ENCODE measurements at places on chromosomes 6 and 20.

DNA sequence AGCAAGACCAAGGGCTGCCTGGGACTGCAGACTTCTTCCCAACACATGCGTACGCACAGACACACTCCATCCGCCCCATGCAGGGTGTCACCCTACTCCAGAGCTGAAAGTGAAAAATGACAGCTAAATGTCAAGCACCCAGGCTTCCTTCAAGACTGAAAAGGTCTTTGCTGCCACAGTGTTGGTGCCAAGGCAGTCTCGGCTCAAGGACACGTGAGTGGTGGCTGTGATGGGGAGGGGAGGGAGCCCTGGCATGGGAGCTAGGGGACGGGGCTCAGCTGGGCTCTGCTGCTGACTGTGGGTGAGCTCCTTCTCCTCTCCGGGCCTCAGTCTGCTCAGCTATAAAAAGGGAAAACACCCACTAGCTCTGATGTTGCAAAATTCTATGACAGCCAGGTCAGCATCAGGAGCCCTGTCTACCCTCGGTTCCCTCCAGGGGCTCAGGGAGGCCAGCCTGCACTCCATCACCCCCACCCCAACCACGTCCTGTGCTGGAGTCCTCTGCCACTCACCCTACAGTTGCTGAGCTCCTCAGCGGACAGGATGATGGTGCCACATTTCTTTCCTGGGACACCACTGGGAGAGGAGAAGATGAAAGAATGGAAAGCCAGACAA, 47.6 kb downstream of the CPNE5 start:
- no peak for DNase-seq

GRCh38 chr6:158835616-158836221, 16.6 kb upstream of the EZR start:
- DNase-seq: no peak

- no peak for DNase-seq
Observed at GRCh38 chr6:63730311-63730710, 94.7 kb downstream of the PHF3 start.

DNA sequence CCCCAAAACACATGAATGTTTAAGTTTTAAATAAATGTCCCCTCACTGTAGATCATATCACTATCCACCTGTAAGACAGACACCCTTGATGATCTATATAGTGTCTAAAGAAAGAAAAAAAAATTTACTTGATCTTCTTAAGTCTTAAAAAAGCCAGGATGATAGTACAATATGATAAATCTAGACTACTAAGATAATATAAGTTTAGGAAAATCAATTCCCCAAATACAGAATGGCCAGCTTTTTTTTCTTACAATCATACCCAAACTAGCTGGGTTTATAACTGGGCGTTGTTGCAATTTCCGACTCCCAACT, 14.4 kb downstream of the ZNF217 start:
- DNase-seq: no peak

GRCh38 chr20:19074828-19075516, 137.5 kb upstream of the SLC24A3 start:
- DNase-seq: peak; percentile 66

- DNase-seq: no peak
Observed at GRCh38 chr6:149231778-149232177, 85.7 kb upstream of the TAB2 start.

- DNase-seq: no peak
Observed at GRCh38 chr6:36824253-36824652, 15.0 kb downstream of the CPNE5 start.

DNA sequence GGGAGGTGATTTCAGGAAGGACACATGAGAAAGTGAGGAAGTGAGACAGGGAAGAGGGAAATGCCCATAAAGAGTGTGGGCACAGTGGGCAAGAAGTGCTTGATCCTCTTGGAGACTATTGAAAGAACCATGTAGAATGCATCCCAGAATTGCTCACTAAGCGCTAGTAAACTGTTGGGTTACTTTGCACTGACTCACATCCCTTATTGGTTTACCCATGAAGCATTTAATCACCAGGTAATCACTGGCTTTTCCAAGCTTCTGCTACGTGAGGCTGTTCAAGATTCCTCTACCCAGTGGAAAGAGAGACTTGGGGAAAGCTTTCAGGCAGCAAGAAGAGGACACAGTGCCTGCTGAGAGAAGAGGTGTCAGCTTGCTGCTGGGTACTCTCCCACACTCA, 410.0 kb upstream of the JAG1 start:
- peak; percentile 82 for DNase-seq

GRCh38 chr6:3518356-3519190, 61.7 kb upstream of the SLC22A23 start:
- DNase-seq: peak; percentile 90

- peak; percentile 38 for DNase-seq
Observed at GRCh38 chr6:116016846-116017545, 43.7 kb downstream of the FRK start.

GRCh38 chr6:149334201-149334600, 16.7 kb downstream of the TAB2 start:
- peak; percentile 80 for DNase-seq

DNA sequence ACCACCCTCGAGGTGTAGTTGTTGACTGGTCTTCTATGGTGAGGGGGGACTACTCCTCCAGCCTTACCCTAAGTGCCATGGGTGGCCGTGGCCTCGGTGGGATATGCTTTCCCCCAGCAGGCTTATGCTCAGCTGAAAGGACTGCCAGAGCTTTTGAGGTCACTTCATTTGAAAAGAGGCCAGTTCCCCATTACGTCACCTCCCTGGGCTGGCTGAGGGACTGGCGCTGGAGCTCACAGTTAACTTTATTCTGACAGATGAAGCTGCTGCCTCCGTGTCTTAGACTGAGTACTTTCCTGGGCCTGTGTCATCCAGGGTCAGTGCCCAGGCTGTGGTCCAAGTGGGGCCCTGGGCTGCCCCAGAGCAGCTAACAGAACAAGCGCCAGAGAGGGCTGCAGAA, 42.8 kb upstream of the PCMTD2 start:
- DNase-seq: no peak

DNA sequence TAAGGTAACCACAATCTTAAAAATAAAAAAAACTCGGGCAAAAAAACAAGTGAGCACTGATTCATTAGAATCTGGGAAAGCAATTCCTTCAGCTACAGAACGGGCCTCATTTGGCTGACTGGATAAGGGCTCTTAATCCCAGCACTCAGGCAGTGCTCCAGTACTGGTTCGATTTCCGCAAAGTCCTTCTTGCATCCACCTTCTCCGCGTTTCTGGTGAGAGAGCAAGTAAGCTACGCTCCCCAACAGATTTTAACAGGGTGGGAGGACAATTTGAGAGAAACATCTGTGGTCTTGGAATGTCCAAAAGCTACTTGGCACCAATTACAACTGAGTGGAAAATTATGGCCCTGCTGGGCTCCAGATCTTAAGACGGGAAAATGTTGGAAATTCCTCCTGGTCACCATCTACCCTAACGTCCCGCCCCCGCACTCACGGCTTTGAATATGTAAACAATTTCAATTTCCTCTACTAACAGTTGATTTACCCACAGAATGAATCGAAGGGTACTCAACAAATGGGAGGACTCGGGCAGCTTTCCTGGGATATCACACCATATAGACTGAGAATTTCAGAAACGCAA, 18.1 kb upstream of the ZSCAN9 start:
- DNase-seq: no peak

Measured in PC-3 (cell line).